ENCODE measurements at places on chromosomes 16 and 17.

DNA sequence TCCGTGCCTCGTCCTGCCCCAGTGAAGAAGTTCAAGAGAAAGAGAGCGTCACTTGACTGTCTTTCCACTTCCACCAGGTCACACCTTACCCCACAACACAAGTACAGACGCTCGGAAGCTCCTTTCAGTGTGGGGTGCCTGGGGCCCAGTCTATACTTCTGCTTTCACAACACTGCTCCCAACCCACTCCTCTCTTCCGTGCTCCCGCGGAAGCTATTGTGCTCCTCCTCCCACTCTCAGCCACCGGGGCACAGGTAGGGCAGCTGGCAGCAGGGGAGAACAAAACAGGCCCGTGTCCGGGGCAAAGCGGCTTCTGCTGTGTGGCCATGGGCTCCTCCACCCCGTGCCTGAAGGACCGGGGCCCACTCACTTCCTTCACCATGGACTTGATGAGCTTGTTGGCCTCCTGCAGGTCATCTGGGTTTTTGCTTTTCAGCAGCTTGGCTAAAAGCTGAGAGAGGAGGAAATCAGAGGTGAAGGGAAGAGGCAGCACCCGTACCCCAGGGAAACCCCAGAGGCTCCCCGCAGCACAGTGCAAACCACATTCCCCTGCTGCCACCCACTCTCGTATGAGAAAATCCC lies 18.9 kb downstream of the GGA3 start:
- DNase-seq = no peak

GRCh38 chr16:50652836-50653425 lies 28.2 kb downstream of the SNX20 start:
- no peak for DNase-seq

DNA sequence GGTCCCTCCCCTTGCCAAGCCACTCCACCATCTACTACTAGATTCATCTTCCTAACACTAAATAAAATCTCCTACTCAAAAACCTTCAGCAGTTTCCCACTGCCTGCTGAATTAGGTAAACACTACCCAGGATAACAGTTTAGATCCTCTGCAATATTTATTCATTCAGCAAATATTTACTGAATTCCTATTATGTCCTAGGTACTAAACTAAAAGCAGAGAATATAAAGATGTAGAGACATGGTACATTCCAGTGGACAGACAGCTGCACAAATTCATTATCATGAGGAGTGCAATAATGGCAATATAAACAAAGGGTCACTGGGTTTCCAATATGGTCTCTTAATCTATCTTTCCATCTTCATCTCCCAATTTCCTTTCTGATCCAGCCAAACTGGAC lies 30.7 kb upstream of the HOXB13 start:
- no peak for DNase-seq

GRCh38 chr16:86964796-86965241 lies 352.4 kb downstream of the C16orf95 start:
- DNase-seq = no peak

GRCh38 chr17:725084-725483 lies 7.3 kb upstream of the TLCD3A start:
- no peak for DNase-seq

Data from activated CD4-positive, alpha-beta T cell treated with anti-CD3 and anti-CD28 coated beads for 1 hour (primary cell).